GM03348 (cell line): ENCODE measurements at places on chromosomes 11 and 22.

GRCh38 chr11:17739945-17740338, 5.4 kb downstream of the KCNC1 start:
- no peak for DNase-seq

DNA sequence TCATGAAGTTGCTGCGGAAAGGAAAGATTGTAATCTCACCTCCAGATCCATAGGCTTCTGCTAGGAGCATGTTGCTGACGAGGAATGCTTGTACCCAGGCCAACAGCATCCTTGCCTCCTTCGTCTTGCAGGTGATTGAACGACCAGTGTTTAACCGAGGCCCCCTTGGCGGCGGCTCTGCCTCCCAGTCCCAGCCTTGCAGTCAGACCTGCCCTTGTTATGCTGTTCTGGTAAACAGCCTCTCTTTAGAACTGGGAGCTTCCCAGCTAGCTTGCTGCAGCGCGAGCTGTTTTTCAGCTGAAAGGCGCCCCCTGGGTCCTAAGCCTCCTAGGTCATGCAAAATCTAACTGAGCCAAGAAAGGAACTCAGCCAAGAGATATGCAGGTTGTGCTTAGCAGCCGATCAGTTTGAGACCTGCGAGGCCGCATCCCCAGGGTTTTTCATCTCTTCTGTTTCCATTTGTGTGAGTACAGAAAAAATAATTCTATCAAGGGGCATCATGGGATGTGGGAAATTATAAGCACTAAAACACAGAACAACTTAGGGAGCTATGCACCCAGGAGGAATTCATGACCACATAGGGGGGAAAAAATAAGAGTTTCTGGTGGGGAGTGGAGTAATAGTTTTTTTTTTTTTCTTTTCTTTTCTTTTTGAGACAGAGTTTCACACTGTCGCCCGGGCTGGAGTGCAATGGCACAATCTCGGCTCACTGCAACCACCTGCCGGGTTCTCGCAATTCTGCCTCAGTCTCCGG, at the start of gene PIK3IP1:
Gene PIK3IP1, minus strand, starts transcription at position 253 of the 754 bp plus-strand sequence. Its CDS starts 144 bp downstream, at position 109.
- peak; percentile 87 for DNase-seq

DNA sequence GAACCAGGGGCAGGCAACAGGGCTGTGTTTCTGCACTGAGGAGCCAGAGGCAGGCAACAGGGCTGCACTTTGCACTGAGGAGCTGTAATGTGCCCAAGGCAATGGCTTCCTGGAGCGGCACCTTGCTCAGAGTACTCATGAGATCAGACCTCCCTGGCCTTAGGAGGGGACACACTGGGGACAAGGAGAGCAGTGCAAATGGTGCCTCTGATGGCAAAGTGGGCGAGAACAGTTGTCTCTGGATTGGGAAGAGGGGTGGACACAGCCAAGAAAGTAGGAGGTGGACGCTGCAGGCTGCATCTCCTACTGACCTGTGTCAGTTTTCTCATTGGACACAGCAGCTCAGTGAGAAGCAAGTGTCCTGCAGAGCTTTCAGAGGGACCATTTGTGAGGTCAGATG, 1443.3 kb downstream of the TBC1D22A start:
- no peak for DNase-seq

GRCh38 chr11:30171661-30172060, 59.2 kb upstream of the FSHB start:
- DNase-seq, result no peak

- DNase-seq, result no peak
Measured at GRCh38 chr11:5695580-5695979, 6.0 kb downstream of the TRIM22 start.

DNA sequence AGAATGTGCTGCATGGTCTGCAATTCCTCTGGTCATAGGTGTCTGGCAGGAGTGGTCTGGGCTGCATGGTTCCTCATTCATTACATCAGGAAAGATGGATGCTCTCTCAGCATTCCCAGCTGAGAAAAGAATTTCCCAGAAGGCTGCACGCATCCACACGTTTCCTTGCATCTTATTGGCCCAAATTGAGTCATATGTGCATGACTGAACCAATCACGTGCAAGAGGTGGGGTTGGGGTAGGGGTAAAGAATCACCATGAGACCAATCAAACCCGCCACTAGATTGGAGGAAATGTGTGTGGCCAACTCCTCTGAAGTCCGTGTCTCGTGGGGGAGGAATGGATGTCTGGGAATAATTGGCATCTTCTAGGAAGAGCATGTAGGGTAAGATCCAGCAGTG, 28.8 kb downstream of the TST start:
- no peak for DNase-seq
